Gastroesophageal sphincter (tissue), 4 donors: ENCODE measurements at places on chromosomes 12 and 14. TPM values are rescaled to one million over a fixed set of nuclear protein-coding genes. Genes with fewer than 3 reads are reported as not detected.

The GDF11 gene
- 4.0 TPM for total RNA-seq

The PLCZ1 gene
- total RNA-seq: 0.93 TPM

The ERGIC2 gene
- 111 TPM for total RNA-seq

The TMEM229B gene
- 3.5 TPM for total RNA-seq

- no peak for ATAC-seq
Measured at GRCh38 chr12:725076-725475, 27.3 kb upstream of the WNK1 start.

GRCh38 chr12:22657538-22657937 lies 32.6 kb downstream of the ETNK1 start:
- no peak for ATAC-seq

- no peak for ATAC-seq
Measured at GRCh38 chr12:101468948-101469347, 6.2 kb upstream of the SPIC start.
